T-helper 17 cell (primary cell): ENCODE measurements at places on chromosomes 11 and 22. TPM values are rescaled to one million over a fixed set of nuclear protein-coding genes. Genes with fewer than 3 reads are reported as not detected.

Gene C22orf15
- total RNA-seq = 0.30 TPM

Gene DEAF1
- 55.3 TPM for total RNA-seq

Gene SCGB1C1
- total RNA-seq = not detected

Gene CBLIF
- total RNA-seq = not detected

Gene TRIM6
- not detected for total RNA-seq

Gene KRTAP5-1
- not detected for total RNA-seq

Gene OSM
- 29.1 TPM for total RNA-seq

Gene HTR3A
- not detected for total RNA-seq

Gene SLCO2B1
- total RNA-seq = not detected

Gene CATSPERZ
- not detected for total RNA-seq

Gene SYT13
- total RNA-seq = 0.89 TPM

GRCh38 chr11:107581147-107581546 lies 9.8 kb upstream of the ELMOD1 start:
- H3K27me3 ChIP-seq = peaks cover 32% of the 10 kb centered on the region
- H3K4me1 ChIP-seq = peaks cover 2% of the 10 kb centered on the region
- H3K27ac ChIP-seq = no peak overlapping the region

DNA sequence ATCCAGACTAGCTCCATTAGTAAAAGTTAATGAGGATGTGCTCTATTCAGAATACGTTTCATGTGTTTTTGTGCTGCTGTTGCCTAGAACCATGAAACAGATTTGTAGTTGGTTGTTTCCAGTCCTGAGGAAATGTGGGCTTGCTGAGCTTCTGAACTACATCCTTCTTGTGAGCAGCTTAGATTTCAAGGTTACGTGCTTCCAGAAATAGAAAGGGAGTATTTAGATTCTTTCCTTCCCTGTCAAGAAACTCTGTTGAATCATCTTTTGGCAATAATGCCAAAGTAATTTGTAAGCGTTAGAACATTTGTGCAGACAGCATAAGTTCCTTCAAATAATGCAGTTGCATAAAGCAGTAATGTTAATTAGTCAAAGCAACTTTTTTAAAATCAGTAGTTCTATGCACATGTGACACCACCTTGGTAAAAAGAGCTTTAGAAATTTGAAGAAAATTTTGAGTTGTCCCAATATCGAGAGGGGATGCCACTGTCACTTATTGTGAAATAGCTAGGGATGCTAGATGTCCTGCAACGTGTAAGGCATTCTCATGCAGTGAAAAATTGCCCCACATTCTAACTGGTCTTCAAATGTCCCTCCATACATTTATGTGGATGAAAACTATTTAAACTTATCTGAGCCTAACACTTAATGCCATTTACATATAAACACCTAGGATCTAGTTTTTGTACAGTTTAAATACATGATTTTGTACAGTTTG lies 169.6 kb downstream of the ETS1 start:
- peaks cover 2% of the 10 kb centered on the region for H3K36me3 ChIP-seq
- peaks cover 38% of the 10 kb centered on the region for H3K4me1 ChIP-seq
- H3K27ac ChIP-seq = no peak overlapping the region
- no peak overlapping the region for H3K4me3 ChIP-seq
- DNase-seq = no peak

GRCh38 chr11:92259861-92260260 lies 35.2 kb downstream of the FAT3 start:
- H3K27me3 ChIP-seq = no peaks in the 10 kb centered on the region
- no peak overlapping the region for H3K4me3 ChIP-seq
- H3K36me3 ChIP-seq = no peaks in the 10 kb centered on the region
- DNase-seq = no peak
- H3K27ac ChIP-seq = no peak overlapping the region

- H3K4me1 ChIP-seq = peaks cover 2% of the 10 kb centered on the region
- no peak for DNase-seq
- H3K36me3 ChIP-seq = no peaks in the 10 kb centered on the region
- H3K27ac ChIP-seq = no peak overlapping the region
- no peak overlapping the region for H3K4me3 ChIP-seq
Measured at GRCh38 chr11:4991060-4991459, 3.6 kb upstream of the OR51L1 start.

GRCh38 chr11:9609841-9610240 lies 36.4 kb downstream of the WEE1 start:
- H3K27ac ChIP-seq = no peak overlapping the region
- H3K27me3 ChIP-seq = no peaks in the 10 kb centered on the region
- no peak for DNase-seq
- H3K4me1 ChIP-seq = peaks cover 15% of the 10 kb centered on the region
- H3K4me3 ChIP-seq = no peak overlapping the region
- peaks cover 7% of the 10 kb centered on the region for H3K36me3 ChIP-seq

DNA sequence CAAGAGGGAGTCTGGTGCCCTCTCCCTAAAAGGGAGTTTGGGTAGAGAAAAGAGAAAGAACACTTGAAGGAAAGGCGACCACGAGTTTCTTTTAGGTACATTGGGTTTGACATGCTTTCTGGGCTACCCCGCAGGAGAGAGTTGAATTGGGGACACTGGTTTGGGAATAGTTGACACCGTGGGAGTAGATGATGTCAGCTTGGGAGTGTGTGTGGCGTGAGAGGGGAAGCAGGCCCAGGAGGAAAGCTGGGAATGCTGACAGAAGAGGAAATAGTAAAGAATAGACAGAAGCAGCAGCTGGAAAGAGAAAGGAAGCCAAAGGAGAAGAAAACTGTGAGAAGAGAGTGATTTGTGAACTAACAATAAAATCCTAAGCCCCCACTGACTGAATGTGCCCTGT lies 442.9 kb downstream of the DYNC2H1 start:
- H3K4me1 ChIP-seq = peaks cover 3% of the 10 kb centered on the region
- H3K36me3 ChIP-seq = no peaks in the 10 kb centered on the region
- no peaks in the 10 kb centered on the region for H3K27me3 ChIP-seq
- no peak overlapping the region for H3K4me3 ChIP-seq

DNA sequence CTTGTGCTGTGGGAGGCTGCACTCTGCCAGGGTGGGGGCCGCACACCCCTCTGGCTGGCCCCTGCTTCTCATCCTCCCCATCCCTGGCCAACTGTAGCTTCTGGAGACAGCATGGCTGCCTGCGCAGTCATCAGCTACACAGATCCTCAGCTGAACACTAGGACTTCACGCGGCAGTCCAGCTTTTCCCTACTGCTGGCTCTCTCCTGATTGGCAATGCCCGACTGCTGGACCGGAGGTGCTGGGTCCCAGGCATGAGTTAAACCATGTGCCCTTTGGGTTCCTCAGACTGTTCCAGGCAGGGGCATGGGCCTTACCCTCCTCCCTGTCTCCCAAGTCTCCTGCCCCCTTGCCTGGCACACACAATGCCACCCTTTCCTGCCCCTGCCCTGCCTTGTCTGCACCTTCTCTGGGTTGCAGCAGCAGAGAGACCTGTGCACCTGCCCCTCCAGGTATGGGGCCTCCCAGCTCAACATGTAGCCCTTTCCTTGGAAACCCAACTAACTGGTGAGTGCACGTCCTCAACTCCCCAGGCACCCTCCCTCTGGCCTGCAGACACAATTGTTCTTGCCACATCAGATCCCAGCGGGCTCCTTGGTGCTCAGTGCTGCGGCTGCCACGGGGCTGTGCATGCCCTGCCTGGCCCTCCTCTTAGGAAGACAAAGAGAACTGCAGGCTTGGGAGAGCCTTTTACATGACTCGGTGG lies 1039.2 kb downstream of the TBC1D22A start:
- no peak overlapping the region for H3K4me3 ChIP-seq
- H3K27ac ChIP-seq = no peak overlapping the region
- no peaks in the 10 kb centered on the region for H3K36me3 ChIP-seq
- peaks cover 28% of the 10 kb centered on the region for H3K27me3 ChIP-seq
- no peaks in the 10 kb centered on the region for H3K4me1 ChIP-seq
- no peak for DNase-seq

- peaks cover 9% of the 10 kb centered on the region for H3K36me3 ChIP-seq
- H3K27me3 ChIP-seq = no peaks in the 10 kb centered on the region
Measured at GRCh38 chr22:19799322-19800190, 39.0 kb downstream of the TBX1 start.

DNA sequence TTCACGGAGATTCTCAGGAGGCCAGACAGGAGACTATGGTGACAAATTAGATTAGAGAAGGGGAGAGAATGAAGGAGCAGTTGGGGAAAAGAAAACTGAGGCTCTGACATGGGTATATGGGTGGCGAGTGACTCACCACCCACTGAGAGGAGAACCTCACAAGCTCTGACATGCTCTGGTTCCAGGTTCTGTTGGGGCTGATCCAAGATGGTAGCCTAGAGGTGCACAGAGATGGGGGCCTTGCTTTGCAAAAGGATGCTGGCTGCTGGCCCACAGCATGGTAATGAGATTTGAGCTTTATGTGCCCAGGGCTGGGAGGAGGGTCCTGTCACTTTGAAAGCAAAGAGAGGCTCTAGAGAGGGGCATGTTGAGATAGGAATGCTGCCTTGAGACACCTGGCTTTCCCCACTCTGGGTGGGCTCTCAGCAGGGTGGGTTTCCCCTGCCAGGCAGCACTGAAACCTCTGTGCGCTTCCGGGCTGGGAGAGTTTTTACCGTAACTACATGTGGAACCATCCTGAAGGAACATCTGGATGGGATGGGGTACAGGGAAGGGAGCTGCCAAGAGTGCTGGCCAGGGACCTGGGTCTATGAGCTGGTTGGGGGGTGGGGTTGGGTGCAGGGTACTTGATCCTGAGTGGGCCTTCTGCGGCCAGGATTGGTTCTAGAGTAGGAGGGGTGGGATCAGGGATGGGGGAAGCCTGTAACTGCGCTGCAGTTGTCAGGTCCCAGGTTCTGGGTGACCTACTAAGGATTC lies 1.2 kb upstream of the GRK2 start:
- DNase-seq = no peak
- H3K4me3 ChIP-seq = peak overlapping the region; percentile 76
- H3K36me3 ChIP-seq = peaks cover 8% of the 10 kb centered on the region

- no peaks in the 10 kb centered on the region for H3K27me3 ChIP-seq
- no peaks in the 10 kb centered on the region for H3K36me3 ChIP-seq
- no peaks in the 10 kb centered on the region for H3K4me1 ChIP-seq
- no peak overlapping the region for H3K4me3 ChIP-seq
Measured at GRCh38 chr11:84022201-84022600, 736.0 kb upstream of the CCDC90B start.

- no peak overlapping the region for H3K27ac ChIP-seq
- no peak for DNase-seq
- peaks cover 31% of the 10 kb centered on the region for H3K27me3 ChIP-seq
- H3K36me3 ChIP-seq = no peaks in the 10 kb centered on the region
Measured at GRCh38 chr11:110828086-110828485, 115.8 kb upstream of the ARHGAP20 start.

DNA sequence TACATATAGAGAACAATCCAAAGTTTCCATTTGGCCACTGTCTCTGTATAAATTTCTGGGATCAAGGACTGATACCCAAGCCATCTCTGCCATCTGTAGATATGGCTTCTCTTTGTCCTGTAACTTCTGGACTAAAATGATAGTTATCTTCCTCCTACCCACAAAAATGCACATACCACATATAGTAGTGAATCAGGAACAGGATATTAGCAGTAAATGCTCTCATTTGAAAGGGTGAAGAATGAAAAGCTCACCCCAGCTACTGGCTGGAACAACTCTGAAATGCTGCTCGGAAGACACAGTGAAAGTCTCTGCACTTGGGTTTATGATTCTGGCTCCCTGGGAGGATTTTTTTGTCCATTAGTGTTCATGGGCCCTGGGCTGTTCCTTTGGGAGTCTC lies 856.4 kb upstream of the LRRC4C start:
- no peak for DNase-seq
- no peak overlapping the region for H3K27ac ChIP-seq
- H3K27me3 ChIP-seq = no peaks in the 10 kb centered on the region
- H3K4me1 ChIP-seq = no peaks in the 10 kb centered on the region
- H3K36me3 ChIP-seq = no peaks in the 10 kb centered on the region

DNA sequence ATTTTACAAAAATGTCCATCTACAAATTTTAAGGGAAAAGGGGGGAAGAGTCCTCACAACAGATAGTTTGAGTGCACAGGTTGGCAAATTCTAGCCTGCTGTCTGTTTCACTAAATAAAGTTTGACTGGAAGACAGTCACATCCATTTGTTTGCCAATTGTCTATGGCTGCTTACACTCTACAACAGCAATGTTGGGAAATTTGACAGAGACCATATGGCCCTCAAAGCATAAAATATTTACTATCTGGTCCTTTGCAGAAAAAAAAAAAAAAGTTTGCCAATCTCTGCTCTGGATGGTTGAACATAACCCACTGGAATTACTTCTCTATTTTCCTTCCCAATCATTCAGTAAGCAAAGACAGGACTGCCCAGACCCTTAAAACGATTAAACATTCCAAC lies 88.2 kb downstream of the FCHSD2 start:
- no peaks in the 10 kb centered on the region for H3K27me3 ChIP-seq
- peaks cover 2% of the 10 kb centered on the region for H3K36me3 ChIP-seq
- H3K4me1 ChIP-seq = peaks cover 3% of the 10 kb centered on the region
- no peak for DNase-seq
- no peak overlapping the region for H3K27ac ChIP-seq
- H3K4me3 ChIP-seq = no peak overlapping the region

DNA sequence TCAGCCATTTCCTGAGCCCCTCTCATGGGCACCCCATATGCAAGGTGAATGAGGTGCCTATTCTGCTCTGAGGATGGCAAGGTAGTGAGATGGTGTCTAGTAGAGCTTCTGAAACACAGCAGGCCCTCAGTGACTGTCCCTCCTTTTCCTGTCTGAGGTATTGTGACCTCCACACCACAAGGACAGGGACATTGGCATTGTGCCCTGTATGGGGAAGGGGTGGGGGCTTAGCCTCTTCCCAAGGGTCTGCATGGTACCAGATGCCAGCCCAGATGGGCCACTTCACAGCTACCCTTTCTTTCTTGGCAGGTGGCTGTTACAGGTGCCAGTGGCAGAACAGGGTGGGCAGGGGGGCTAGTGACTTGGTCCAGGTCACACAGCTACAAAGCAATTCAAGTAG lies 78.8 kb downstream of the CABIN1 start:
- H3K27me3 ChIP-seq = no peaks in the 10 kb centered on the region
- no peak overlapping the region for H3K27ac ChIP-seq
- H3K36me3 ChIP-seq = peaks cover 10% of the 10 kb centered on the region
- peaks cover 3% of the 10 kb centered on the region for H3K4me1 ChIP-seq
- H3K4me3 ChIP-seq = no peak overlapping the region

DNA sequence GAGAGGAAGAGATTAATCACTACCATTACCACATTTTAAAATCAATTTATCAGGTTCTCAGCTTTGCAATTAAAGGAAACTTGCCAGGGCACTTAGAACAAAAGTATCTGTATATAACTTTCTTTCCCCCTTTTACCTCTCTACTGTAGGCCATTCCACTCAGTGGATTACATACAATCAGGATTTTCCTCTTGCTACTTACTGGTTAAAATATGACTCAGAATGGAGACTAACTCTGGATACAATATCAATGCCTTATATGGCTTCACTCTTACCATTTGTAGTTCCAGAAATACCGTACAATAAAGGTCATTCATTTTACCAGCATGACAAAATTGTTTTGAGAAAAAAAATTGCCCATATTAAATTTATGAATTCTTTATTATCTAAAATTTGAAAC lies 706.8 kb downstream of the KCNA4 start:
- no peak overlapping the region for H3K27ac ChIP-seq
- no peak overlapping the region for H3K4me3 ChIP-seq
- H3K36me3 ChIP-seq = no peaks in the 10 kb centered on the region
- DNase-seq = no peak
- H3K4me1 ChIP-seq = no peaks in the 10 kb centered on the region
- no peaks in the 10 kb centered on the region for H3K27me3 ChIP-seq
